Stimulated activated CD8-positive, alpha-beta memory T cell treated with anti-CD3 and anti-CD28 coated beads, Interleukin-12 subunit alpha, Interleukin-12 subunit beta, amount 100 ng/mL, for 4 hours (primary cell): ENCODE measurements at places on chromosomes 12 and 14.

GRCh38 chr12:49255857-49256637 is 8.8 kb upstream of the TUBA1C start:
- DNase-seq: no peak

DNA sequence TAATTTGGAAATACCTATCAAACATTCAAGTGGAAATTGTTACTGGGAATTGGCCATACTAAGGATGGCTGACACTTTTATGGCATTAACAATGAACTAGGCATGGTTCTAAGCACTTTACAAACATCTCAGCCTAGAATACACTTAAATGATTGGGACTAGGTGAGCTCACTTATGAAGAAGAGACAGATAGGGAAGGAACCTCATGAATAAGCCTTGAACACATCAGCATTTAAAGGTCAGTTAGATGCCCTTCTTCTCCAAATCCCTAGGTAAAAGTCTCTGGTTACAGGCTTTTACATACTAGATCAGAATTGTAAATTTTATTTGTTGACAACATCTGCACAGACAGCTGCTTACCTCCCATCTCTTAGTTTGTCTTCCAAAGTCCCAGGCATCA is 488.6 kb downstream of the RMST start:
- DNase-seq: no peak

- no peak for DNase-seq
These were observed 197.8 kb upstream of the PZP start for GRCh38 chr12:9405886-9406563.

GRCh38 chr14:99315197-99315596 is 43.2 kb upstream of the BCL11B start:
- DNase-seq: no peak

DNA sequence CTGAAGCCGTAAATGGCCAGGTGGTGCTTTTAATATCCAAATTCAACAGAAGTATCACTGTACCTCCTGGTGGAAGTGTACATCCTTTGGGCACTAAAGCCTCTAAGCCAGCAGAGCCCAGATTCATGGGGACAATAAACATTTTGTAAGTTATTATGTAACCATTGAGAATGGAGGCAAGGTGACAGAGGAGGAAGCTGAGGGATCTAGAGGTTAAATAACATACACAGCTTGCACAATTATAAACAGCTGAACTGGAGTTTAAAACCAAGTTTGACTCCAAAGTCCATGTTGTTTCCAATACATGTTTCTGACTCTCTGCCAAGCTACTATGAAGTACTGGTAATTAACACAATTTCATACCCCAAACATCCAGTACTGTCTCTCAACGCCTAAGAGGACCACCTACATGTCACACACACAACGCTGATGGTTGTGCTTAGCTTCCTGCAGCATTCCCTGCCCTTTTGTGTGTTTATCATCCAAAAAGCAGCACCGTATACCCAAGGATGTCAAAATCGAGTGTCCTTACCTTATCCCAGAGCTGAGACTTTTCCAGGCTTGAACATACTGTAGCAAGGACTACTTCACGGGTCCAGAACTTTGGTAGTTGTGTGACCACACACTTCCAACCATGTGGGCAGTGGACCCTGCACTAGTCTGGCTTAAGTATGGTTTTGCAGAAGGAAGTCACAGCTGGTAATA is 41.3 kb downstream of the EGLN3 start:
- no peak for DNase-seq

GRCh38 chr12:18454330-18454729 is 193.0 kb downstream of the PIK3C2G start:
- DNase-seq: no peak

GRCh38 chr12:6222078-6222654 is 22.0 kb downstream of the CD9 start:
- no peak for DNase-seq

DNA sequence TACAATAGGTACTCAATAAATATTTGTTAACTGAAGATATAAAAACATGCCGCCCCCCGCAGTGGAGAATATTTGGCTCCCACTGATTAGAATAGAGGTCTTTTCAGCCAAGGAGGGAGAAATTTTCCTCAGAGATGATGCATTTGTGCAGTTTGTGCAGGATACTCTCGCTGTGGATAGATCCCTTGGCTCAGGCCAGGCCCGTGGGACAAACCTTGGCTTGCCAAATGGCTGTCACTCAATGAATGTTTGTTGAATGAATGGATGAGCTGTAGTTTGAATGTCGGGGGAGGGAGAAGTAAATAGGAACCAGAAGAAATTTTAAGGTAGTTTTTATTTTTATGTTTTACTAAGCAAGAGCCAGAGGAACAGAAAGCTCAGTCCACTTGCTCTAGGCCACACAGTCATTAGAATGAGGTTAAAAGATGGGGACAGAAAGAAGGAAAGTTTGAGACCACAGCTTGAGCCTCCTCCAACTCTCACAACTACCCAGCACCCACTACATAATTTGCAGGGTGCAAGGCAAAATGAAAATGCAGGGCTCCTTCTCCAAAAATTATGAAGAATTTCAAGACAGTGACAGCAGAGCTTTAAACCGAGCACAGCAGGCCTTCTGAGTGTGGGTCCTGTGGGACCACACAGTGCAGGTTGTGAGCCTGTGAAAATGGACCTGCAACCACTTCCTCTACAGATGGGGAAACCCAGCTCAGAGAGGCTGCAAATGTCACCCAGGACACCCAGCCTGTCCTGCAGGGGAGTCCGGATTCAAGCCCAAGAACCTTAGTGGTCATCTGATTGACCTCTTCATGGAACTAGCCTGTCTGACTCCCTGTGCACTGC is 51.4 kb downstream of the WSCD2 start:
- no peak for DNase-seq

- no peak for DNase-seq
These were observed 221.5 kb downstream of the ERC1 start for GRCh38 chr12:1212526-1212925.

DNA sequence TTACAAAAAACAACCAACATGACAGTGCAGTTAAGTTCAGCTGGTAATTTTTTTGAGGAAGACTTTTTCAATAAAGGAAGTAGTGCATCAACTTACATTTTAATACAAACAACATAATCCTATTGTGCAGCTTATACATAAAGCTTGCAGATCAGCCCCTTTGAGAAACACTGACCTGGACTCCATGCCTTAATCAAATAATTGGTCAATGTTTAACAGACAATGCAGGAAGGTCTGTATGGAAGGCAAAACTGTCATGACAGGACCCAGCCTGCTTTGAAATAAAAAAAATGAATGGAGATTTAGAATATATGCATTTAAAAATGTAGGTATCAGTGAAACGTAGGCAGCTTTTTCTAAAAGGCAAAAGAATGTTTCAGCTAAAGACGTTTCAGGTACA is 321.7 kb upstream of the RPL10L start:
- DNase-seq: no peak

- no peak for DNase-seq
These were observed 10.9 kb downstream of the PPM1H start for GRCh38 chr12:62924084-62924483.

DNA sequence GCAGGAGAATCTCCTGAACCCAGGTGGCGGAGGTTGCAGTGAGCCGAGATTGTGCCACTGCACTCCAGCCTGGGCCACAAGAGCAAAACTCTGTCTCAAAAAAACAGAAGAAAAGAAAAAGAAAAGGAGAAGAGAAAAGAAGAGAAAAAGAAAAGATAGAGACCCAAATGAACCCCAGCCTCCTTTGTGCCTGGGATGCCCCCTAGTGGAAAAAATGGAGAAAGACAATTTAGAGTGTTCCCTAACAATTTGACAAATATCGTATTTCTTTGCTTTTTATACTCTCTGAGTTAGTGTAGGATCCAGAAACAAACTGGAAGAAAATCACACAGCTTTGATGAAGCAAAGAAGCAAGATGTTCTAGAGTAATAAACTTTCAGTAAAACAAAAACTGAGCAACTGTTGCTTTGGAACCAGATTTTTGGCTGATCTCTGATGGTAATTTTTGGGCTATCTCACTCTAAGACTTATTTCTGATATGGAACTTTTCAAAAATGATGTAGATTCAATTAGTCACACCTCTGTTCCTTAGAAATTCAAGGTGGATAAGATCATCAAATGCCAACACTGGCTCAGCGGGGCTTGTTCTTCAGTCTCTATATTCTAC is 18.6 kb upstream of the PRKAB1 start:
- no peak for DNase-seq

- DNase-seq: no peak
These were observed 171.5 kb downstream of the NUAK1 start for GRCh38 chr12:105967038-105967776.

DNA sequence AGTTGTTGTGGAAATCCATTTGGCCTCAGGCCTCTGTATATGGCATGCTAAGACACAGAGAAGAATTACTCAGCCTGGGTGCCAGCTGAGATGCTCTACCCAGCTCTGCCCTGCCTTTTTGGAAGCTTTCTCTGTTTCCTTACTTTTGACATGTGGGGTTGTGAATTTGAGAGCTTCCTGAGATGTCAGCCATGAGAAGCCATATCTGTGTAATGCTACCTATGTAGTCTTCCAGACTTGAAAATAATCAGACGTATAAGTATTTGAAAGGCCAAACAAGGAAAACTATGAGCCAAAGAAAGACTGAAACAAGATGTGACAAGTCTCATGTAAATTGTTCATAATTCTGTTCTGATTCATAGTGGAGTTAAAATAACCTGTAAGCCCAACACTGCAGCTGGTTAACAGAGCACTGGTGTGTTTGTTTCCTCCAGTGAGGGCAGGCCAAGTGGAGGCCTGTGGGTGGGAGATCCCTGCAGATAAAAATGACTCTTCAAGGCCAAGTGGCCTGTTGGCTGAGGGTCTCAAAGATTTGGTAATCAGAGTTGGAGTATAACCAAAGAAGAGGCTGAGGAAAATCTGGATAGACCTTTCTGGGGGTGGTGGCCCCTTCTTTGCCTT is 94.0 kb downstream of the TMX1 start:
- no peak for DNase-seq

GRCh38 chr14:91229743-91230200 is 14.7 kb downstream of the GPR68 start:
- peak; percentile 44 for DNase-seq

DNA sequence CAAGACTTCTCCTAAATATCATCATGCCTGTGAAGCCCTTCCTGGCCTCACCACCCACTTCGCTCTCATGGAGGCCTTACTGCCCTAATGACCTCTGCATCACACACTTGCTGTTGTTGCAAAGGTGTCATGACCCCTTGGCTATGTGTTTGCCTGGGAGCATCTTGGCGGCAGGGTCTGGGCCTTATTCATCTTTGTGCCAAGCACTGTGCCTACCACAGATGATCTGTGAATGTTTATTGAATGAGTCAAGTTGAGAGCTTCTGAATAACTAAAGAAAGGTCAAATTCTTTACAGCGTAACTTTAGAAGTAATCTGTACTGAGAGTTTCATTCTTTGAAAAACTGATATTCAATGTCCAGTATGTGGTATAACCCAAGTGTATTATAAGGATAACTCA is 113.3 kb downstream of the TTC8 start:
- no peak for DNase-seq

DNA sequence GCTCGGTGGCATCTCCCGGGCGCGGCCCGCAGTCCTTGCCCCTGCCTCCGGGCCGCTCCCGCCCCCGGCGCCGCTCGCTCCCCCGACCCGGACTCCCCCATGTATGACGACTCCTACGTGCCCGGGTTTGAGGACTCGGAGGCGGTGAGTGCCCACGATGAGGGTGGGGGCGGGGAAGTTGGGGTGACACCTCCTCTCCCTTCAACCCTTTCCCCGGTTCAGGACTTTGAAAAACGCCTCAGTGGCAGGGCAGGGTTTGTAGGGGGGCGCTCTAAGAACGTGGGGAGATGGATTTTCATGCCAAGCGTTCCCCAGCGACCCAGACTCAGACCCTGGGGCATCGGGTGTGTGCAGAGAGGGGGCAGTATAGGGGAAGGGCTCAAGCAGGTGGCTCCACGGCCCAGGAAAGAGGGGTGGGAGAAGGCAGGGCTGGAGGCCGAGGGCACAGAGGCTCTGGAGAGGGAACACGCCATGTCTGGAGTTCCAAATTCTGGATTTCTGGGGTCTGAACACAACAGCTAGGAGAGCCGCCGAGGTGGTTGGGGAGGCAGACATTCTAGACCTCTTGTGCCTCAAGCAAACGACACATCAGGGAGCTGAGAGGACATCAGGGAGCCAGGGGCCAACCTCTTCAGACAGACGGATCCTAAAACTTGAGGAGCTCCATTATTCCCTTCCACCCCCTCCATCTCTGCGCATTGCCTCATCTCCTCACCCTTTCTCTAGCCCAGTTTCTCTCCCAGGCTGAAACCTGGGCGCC is 715 bp downstream of the CACNB3 start:
- peak; percentile 13 for DNase-seq

DNA sequence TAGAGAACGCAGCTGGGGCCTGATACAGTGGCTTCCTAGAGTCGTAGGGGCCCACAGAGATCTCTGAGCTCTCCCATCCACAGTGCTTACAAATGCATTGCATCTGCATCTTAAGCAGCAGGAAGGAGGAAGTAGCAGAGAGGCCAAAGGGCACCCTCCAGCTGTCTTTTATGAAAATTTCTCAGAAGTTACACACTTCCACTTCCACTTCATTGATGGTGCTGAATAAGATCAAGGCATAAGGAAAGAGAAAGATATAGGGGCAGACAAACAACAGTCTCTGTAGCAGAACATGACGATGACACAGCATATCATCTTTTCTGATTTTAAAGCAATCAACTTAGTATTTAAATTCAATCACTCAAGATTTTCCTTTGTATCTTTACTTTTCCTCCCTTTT is 51.6 kb upstream of the ABCC9 start:
- no peak for DNase-seq

- peak; percentile 48 for DNase-seq
These were observed 10.1 kb downstream of the NDRG2 start for GRCh38 chr14:21014761-21015190.

DNA sequence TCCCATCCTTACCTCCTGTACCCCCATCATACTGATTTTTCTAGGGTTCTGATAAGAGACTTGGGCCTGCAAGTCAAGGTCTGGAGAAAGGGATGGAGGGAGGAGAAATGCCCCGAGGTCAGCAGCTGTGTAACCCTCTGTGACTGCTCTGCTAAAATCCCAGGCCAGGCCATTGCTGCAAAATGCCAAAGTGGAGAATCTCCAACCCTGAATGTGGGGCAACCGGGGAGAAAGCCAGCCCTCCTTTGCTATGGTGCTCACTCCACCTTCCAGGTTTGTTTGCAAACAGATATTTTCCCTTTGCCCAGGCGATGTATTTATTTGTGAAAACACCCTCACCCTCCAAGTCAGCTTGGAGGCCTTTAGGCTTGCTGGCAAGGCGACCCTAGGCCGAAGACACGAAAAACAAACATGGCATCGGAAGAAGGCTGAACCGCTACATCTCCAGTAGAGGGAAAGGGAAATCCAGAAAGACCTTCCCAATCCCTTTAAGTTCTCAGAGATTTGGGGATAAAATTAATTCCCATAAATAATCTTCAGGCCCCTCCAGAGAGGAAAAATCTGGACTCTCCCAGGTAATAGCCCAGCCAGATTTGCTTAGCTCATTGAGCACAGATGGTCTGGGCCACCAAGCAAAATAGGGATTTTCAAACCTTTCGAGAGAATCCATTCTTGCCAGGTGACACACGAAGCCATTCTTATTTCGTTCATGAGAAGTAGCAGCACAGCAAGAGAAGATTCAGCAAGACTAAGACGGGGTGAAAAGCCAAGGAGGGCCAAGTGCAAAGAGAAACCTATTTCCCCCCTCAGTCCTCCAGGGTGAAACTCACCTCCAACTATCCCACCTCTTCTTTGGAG is 1.3 kb upstream of the TBX5 start:
- no peak for DNase-seq

GRCh38 chr12:27940756-27941402 is 31.7 kb downstream of the PTHLH start:
- DNase-seq: peak; percentile 35

GRCh38 chr12:23193552-23193951 is 568.6 kb downstream of the ETNK1 start:
- no peak for DNase-seq

- no peak for DNase-seq
These were observed 185.8 kb downstream of the ADGRD1 start for GRCh38 chr12:131139363-131140068.
